ENCODE measurements at places on chromosomes 1 and 21.

DNA sequence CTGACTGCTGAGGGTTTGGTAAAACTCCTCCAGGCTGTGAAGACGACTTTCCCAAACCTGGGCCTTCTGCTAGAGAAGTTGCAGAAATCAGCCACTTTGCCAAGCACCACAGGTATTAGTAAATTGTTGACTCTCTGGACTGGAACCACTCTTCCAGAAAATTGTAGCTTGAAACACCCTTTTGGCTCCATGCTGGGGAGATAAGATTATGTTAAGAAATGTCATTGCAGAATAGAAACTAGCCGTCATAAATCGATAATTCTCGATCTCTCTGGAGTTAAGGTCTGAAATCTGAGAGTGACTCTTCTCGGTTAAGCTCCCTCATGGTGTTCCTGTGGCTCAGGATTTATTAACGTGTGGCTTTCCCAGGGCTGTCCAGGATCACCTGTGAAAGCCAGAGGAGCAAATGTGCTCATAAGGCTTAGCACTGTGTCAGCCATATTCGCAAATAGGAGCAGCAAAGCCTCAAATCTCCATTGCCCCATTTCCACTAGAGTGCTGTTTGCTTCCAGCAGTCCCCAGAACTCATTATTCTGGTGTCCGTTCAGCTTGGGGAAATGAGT is 54.6 kb downstream of the ZBTB40 start:
- no peak for DNase-seq

- no peak for DNase-seq
These were observed 2.9 kb upstream of the DIP2A start for GRCh38 chr21:46455575-46456385.

GRCh38 chr21:45965084-45965809 is 16.3 kb upstream of the COL6A1 start:
- DNase-seq: no peak

DNA sequence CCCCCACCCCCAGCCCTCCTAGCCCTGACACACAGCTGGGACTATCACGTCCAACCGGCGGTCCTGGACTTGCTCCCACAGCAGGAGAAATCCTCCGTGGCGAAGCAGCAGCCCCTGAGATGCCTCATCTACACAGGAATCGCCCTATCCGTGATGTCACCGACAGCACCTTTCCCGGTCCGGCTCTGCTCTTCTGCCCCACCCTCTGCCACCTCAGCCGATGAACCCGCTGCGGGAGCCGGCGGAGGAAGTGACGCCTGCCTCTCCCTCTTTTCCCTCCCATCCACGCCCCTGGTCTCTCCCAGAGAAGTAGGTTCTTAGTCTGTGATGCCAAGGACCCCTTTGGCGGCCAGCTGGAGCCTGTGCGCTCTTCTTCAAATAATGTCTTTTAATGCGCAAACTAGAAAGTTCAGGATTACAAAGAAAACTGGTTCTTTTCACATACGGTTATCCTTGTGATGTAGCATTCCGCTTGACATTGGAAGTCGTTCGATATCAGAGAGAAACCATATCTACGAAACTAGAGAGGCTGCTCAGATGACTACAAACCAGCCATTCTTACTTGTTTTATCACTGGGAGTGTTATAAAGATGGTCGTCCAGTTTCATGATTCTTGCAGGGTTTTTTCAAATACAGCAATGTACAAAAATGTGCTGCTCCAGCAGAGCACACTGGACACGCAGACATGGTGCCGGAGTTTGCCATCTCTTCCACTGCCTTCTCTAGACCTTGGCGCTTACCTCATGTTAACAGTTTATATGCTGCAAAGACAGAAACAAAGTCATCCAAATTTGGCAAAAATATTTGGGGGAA is 120.3 kb downstream of the PPIAL4G start:
- peak; percentile 48 for DNase-seq

GRCh38 chr1:223378754-223379153 is 14.5 kb upstream of the CCDC185 start:
- DNase-seq: no peak

DNA sequence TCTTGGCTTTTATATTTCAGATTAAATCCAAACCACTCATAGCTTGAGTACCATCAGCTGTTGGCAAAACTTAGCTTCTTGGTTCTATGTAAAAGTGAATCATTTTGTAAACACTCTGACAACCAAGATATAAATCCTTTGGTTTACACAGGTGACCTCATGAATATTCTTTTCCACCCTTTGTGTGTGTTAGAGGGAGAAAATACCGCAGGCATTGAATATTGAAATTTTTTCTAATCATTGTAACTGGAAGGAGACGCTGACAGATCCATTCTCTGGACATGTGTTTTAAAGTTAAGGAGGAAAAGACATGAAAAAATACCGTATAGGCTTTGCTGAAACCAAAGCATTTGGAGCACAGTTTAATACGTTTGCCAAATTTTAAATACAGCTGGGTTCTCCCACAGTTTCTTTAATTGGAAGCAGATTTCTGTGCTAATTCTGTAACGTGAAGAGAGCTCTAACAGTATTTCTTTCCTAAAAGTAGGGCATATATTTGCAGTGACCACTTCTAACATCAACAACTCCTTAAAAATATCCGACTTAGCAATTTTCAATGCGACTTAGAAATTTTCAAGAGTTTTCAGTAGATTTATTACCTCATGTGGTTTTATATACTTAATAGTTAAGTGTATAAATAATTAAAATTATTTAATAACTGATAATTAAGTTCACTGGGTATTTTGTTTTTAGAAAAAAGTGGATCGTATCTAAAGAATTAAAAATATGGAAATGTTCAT is 388.2 kb downstream of the USP25 start:
- DNase-seq: no peak

- no peak for DNase-seq
These were observed 1.1 kb downstream of the COL18A1 start for GRCh38 chr21:45405819-45406762.

- DNase-seq: no peak
These were observed 129.6 kb downstream of the DPYD start for GRCh38 chr1:97791251-97791650.

DNA sequence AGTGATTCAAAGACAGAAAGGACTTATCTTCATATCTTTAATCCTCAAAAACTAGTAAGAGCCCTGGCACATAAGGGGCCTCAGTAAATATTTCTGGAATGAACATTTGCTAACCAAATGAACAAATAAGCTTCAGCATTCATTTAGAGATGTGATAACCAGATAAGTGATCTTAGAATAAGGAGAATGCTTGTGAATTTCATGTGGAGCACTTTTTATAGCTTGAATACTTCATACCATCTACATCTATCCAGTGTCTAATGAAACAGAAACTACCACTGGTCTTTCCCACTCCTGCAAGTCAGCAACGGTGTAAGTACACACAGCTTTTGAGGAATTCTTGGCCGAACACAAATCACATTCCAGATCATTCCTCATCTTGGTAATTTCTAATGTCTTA is 38.5 kb downstream of the EDEM3 start:
- DNase-seq: no peak

DNA sequence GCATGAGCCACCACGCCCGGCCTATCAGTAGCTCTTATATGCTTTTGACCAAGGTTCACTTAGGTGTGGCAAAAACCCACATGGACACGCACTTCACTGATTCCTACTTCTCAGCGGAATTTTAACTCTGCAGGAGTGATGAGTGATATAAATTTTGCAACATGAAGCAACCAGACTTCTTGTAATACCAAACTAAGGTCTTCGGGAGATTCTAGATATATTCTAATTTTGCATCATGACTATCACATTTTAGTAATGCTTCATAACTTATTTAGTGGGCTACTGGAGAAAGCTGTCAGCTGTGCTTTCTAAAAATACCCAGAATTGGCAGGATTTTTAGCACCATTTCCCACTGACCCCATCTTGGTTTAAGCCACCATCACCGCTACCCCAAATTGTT is 27.8 kb downstream of the RHCE start:
- DNase-seq: no peak

- no peak for DNase-seq
These were observed 2.6 kb upstream of the BRINP3 start for GRCh38 chr1:190480231-190480630.

GRCh38 chr21:32726839-32727686 is 750 bp downstream of the SYNJ1 start:
- no peak for DNase-seq

GRCh38 chr1:158035976-158036583 is 42.6 kb downstream of the KIRREL1 start:
- no peak for DNase-seq

DNA sequence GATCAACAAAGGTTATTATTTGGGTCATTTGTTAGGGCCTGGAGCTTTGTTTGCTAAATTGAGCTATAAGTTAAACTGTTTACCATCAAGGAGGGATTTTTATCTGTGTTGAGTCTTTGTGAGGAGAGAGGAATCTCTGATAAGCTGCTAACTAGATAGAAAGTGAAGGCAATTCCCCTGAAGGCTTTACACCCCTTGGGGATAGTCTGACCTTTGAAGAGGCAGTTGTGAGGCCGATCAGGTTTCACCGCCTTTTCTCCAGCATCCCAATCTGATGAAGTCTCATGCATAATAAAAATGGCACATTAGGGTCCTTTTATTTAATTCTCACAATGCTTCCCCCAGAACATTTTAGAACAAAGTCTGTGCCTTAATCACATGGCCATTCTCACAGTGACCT is 21.8 kb downstream of the C1orf21 start:
- DNase-seq: no peak

- no peak for DNase-seq
These were observed 16.2 kb downstream of the CAP1 start for GRCh38 chr1:40056519-40057309.

GRCh38 chr1:176206006-176206960 is 803 bp downstream of the COP1 start:
- no peak for DNase-seq

DNA sequence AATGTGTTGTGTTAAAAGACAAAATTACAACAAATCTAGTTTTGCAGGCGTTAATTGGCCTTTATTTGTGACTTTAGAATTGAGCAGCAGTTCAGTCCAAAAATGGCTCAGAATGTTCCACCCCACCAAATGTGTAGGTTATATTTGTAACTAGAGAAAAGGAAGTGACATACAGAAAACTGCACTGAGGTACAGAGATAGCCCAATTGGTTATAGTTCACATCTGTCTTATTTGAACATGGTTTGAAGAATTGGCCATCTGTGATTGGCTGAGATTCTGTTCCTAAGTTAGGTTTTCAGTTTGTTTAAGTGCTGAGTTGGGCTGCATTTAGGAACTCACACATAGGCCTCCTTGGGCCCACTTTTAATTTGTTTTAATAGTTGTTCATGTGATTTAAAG is 12.0 kb upstream of the FMO2 start:
- no peak for DNase-seq

GRCh38 chr1:58941471-58942289 is 157.8 kb upstream of the JUN start:
- no peak for DNase-seq

- DNase-seq: no peak
These were observed 10.2 kb upstream of the LYPLAL1 start for GRCh38 chr1:219163401-219163954.

- DNase-seq: no peak
These were observed 25.0 kb downstream of the KANK4 start for GRCh38 chr1:62294261-62294660.

DNA sequence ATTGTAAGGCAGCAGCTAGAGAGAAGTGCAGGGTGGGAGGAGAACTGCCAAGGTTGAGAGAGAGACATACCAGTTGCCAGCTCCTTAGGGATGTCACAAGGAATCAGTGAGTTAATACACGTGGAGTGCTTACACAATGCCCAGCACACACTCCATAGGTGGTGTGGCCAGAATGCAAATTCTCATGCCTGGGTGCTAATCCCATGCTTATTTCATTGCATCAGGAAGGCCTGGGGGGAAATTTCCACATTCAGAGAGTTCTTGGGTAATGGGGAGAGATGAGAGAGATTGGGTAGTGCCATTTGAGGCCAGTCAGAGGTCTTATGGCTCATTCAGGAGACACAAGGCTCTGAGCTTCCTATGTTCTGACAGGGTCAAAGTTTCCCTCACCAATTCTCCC is 38.7 kb downstream of the GJA5 start:
- no peak for DNase-seq

DNA sequence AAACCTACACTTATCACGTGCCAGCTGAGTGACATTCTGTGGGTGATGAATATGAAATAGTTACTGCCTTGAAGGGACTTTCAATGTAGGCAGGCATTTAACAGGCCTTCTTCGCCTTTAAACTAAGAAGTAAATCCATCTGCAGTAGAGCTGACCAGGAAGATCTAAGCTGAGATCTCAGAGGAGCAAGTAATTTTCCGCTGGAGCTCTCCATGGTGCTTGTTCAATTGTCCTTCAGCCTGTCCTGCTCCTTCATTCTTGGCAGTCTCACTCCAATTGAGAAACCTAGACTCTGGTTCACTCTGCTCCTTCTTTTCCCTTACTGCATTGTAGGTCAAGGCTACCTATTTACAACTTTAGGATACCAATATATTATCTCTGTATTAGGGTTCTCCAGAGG is 183.5 kb downstream of the HMCN1 start:
- DNase-seq: no peak

DNA sequence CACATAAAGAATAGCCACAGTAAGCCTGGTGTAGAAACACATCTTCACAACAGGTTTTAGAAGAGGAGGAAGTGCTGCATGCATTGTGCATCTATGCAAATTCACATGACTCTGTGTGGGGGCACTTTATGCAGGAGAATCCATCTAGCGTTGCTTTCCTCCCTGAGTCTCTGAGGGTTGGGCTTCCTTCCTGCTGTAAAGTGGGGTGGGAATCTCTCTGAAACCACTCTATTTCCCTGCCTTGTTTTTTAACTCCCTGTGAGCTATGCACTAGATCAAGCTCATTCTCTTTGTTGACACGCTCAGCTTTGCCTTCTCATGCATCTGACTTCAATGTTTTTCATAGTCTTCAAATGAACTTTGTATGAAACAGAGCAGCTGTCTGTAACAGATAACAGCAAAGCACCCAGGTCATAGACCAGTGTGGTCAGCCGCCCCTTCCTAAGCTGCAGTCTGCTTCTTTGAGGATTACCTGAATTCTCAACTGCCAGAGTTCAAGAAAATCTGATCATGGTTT is 102.7 kb upstream of the DPH5 start:
- DNase-seq: no peak

DNA sequence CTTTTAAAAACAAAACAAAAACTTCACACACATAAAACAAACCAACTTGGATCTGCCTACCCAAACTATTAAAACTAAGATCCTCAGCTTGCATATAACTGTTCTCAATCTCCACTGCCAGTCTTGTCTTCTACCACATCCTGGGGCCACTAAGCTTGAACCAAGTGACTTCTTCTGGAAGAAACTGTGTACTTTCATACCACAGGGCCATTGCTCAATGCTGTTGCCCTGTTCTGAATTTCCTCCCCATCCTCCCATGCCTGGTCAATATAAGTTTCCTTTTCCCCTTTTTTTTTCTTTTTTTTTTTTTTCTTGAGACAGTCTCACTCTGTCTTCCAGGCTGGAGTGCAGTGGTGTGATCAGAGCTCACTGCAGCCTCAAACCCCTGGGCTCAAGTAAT is 109.9 kb downstream of the KIAA0319L start:
- DNase-seq: no peak

GRCh38 chr1:87765057-87765680 is 436.5 kb downstream of the LMO4 start:
- DNase-seq: no peak

GRCh38 chr1:235006132-235006721 is 122.4 kb downstream of the TOMM20 start:
- DNase-seq: no peak
